ENCODE measurements at places on chromosomes 5 and 9.

DNA sequence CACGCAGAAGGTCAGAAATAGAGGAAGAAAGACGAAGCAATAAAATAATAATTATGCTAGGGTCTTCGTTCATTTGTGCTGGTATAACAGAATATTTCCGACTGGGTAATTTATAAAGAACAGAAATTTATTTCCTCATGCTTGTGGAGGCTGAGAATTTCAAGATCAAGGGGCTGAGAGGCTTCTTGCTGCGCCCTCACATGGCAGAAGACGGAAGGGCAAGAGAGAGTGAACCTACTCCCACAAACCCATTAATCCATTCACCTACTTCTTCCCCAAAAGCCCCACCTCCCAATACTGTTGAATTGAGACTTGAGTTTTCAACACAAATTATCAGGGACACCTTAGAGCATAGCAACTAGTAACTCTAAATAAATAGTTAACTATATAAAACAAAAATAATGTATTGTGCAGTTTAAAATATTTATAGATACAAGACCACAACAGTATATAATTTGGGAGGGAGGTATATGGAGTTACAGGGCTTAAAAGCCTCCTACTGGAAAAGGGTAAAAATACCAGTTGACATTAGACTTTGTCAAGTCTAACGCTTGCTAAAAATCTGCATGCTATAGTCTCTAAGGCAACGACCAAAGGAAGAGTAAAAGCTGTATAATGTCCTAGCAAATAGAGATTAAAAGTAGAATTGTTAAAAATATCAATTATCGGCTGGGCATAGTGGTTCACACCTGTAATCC, 40.3 kb upstream of the NAA35 start:
- DNase-seq, result no peak

- no peak for DNase-seq
Measured at GRCh38 chr5:53923961-53924360, 363.5 kb downstream of the NDUFS4 start.

GRCh38 chr9:120376101-120376500, 203.9 kb downstream of the CDK5RAP2 start:
- DNase-seq, result no peak

DNA sequence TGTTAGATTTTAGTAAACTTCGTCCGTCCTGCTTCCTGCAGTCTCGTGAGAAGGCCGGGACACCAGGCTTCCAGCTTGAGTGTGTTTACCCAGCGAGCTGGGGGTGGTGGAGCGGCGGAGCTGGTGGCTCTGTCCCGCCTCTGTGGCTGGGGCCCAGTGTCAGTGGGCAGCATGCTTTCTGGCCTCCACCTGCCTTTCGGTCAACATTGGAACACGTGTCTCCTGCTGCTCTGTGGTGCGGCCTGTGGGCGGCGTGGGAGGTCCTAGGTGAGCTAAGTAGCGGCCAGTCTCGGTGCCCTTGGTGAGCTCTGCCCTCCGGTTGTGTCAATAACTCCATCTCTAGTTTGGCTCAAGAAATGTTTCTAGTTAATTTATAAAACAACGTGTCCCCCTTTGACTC, 125.9 kb downstream of the GADD45G start:
- DNase-seq, result no peak

GRCh38 chr5:116542619-116543018, 32.0 kb downstream of the SEMA6A start:
- no peak for DNase-seq

DNA sequence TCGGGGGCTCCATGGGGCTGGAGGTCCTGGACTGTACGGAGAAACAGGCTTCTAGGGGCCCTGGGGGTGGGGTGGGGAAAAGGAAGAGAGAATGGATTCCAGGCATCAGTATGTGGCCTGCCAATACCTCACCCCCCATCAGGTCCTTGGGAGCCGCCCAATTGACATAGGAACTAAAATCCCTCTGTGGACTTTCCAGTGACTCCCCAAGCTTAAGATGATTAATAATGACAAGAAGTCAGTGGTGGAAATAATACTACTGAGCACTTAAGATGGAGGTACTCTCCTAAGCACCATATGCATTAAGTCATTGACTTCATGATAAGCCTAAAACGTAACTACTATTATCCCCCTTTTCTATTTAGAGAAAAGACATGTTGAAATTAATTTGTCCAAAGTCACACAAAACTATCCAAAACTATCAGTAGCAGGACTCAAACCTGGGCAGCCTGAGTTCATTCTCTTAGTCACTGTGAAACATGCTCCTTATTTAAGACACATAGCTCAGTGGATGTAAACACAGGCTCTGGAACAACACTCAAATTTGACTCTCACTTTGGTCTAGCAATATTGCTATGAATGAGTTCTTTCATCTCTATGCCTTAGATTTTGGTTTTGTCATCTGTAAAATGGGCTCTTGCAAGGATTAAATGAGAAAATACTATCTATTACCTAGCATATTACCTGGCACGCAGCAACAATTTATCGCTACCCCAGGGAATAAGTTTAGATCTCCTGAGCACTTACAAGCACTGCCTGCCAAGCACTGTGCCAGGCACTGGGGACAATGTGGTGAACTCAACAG, 9.5 kb downstream of the SPRY4 start:
- DNase-seq, result no peak

GRCh38 chr9:112896131-112896530, 5.5 kb upstream of the SLC46A2 start:
- DNase-seq, result no peak

DNA sequence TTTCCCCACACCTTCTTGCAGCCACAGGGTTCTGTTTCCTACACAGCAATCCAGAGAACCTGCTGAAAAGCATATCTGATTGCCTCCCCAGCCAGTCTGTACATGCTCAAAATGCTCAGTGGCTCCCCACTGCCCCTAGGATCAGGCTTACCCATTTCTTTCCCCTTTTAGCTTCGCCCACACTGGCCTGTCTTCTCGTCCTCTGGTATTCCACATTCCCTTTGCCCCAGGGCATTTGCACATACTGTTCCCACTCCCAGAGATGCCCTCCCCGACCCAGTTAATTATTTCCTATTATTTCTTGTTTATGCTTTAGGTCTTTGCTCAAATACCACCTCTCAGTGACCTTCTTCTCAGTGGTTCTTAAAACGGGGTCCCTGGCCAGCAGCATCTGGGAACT, 6.7 kb upstream of the TSPAN17 start:
- no peak for DNase-seq

GRCh38 chr5:118533156-118533555, 455.2 kb downstream of the DTWD2 start:
- DNase-seq, result no peak

DNA sequence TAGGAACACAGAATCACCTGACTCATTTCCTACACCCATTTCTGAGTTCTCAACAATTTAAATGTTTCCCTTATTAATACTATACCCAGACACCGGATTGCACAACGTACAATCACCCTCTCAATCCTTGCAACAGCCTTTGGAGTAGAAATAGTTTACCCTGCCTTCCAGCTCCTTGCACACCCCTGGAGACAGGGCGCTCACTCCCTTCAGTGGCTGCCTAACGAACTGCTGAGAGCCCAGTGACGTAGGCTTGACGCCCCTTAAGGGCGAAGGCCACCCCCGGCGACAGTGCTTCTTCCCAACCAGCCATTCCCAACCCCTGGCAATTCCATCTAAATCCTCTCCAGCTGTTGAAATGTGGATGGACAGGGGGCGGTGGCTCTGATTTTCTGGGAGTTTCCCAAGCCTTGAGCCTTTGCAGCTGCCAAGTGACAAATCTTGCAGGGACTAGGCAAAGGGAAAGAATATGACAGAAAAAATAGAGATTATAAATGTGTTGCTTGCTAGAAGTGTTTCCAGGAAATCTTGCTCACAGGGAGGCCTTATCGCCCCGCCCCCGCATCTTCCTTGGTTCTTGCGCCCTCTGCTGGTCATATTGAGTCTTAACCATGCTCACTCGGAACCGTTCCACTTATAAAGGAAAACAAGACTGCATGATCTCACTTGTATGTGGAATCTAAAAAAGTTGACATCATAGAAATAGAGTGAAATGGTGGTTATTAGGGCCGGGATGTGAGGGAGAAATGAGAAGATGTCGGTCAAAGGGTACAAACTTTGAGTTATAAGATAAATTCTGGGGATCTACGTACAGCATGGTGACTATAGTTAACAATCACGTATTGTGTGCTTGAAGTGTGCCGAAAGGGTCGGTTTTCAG, 7.6 kb upstream of the BARX1 start:
- DNase-seq, result no peak

- no peak for DNase-seq
Measured at GRCh38 chr5:107393851-107394250, 276.9 kb downstream of the EFNA5 start.

- no peak for DNase-seq
Measured at GRCh38 chr5:2557435-2557834, 194.0 kb downstream of the IRX2 start.

DNA sequence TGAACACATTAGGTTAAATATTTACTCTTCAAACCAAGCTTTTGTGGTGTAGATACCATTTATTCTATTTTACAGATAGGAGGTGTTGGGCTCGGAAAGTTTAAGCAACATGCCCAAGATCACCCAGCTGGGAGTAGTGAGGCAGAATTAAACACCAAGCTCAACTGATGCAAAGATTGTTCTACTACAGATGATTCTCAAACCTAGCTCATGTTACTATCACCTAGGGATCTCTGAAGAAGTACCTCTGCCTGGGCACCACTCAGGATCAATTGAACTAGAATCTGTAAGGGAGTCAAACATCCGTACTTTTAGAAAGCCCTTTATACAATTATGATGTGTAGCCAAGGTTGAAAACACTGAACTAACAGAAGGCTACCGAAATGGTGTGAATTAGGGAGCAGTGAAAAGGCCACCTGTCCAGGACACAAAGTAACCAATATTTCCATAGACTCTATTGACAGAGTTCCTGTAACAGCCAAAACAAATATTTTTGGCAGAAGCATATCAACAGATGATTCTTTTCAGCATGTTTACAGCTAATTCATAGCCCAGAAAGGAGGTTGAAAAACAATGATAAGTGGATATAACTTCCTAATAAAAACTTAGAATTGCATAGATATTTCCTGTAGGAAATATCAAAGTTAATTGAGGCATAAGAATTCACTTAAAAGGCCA, 158.5 kb upstream of the PTGER4 start:
- no peak for DNase-seq

GRCh38 chr5:129609710-129610109, 138.2 kb upstream of the MINAR2 start:
- no peak for DNase-seq

- no peak for DNase-seq
Measured at GRCh38 chr5:150057996-150058395, 28.4 kb downstream of the CSF1R start.

DNA sequence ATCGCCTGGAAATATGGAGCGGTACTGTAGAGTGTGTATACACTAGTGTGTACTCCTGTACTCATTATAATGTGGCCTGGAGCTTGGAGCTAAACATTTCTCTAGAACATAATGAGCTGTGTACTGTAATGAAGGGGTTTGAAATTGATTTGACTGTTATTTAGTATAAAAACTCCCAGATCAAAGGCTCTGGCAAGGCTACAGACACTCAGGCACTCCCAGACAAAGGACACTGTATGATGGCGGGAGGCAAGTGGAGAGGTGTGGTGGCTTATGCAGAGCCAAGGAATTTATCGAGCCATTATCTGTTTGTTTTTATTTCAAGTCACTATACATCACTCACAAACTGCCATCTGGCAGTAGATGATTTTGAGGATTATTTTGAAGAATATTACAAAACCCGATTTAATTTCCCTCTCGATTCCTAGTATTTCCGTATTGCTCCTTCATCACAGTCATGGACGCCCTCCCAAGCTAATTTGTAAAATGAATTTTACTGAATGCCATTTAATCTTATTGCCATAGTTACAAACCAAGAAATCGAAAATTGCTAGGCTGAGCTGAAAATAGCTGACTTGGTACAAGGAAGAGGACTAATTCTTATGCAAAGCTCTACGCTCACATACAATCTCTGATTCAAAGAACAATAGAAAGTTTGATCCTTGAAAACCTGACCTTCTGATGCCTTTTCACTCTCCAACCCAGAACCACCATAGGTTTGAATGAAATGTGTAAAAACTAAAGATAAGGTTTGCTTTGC, 240.2 kb upstream of the SEMA6A start:
- no peak for DNase-seq

GRCh38 chr5:171272996-171273970, 35.8 kb upstream of the TLX3 start:
- DNase-seq, result no peak

- no peak for DNase-seq
Measured at GRCh38 chr5:107257885-107258520, 412.7 kb downstream of the EFNA5 start.

DNA sequence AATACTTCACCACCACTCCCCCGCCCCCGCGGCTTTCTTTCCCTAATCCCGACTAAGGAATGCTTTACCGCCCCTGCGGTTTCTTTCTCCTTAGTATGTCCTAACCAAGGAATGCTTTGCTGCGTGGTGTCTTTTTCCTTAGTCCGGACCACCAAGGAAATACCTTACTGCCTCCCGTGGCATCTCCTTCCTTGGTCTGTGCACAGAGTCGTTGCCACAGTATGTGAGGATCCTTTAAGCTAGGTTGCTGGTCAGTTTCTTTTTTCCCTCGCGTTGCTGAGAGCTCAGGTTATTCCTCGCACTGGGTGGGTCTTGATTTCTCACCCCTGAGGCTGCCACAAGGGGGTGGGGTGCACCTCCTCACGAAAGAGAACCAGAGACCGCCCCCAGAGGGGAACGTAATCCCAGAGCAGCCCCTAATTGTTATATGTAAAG, 309.4 kb downstream of the NR3C1 start:
- DNase-seq, result no peak

GRCh38 chr5:36759117-36759516, 117.5 kb upstream of the NIPBL start:
- no peak for DNase-seq

- DNase-seq, result no peak
Measured at GRCh38 chr5:60514152-60514551, 185.8 kb downstream of the DEPDC1B start.

DNA sequence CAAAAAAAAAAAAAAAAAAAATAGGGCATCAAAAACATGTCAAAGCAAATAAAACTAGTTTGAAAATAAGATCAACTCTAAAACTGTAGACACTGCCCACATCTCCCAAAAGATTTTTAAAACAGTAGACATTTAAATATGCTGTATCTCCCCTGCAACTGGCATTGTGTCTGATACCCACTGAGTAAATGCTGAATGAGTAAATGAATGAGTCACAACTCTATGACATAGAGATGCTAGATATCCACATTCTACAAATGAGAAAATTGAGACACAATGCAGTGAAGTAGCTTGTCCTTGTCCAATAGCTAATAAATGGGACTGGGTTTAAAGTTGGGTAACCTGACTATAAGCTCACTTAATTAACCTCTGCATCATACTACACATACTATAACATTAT, 14.1 kb upstream of the MAP1B start:
- no peak for DNase-seq

All from SIG-M5 (cell line).